ENCODE measurements at places on chromosomes 13 and 19.
A peak's percentile ranks its signal among the peaks of the same experiment; 100 is the strongest.

DNA sequence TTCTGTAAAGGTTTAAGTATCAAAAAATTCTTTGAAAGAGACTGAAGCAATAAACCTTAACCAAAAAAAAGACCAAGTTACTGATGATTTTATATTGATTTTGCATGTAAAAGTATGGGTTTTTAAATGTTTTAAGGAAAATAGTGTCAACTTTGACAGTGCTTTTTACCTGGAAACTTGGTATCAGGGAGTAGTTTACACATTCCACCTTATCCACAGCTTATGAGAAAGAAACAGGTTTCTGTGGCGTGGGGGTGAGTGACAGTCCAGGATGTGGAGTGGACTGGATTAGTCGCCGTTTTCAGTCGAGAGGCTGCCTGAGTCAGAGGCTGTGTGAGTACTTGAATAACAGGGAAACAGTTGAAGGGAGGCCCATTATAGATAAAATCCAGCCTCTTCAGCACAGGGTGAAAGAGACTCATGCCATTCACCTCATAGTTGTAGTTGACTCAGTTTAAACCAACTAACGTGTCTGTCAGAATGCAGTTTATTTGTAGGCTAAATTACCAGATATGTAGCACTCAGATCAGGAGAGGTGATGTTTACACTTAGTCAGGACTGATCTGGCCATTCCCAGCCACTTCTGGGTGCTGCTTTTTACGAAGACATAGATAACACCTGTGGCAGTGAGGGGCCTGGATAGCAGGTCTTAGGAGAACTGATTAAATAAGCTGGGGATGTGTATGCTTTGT, 595 bp upstream of the GPR183 start:
- DNase-seq, result peak; percentile 83

- DNase-seq, result peak; percentile 60
Measured at GRCh38 chr13:23750383-23751121, 138.6 kb downstream of the MIPEP start.

- DNase-seq, result no peak
Measured at GRCh38 chr13:54593504-54593903, 1564.9 kb downstream of the OLFM4 start.

GRCh38 chr13:41025518-41025917, 6.4 kb upstream of the ELF1 start:
- DNase-seq, result no peak

DNA sequence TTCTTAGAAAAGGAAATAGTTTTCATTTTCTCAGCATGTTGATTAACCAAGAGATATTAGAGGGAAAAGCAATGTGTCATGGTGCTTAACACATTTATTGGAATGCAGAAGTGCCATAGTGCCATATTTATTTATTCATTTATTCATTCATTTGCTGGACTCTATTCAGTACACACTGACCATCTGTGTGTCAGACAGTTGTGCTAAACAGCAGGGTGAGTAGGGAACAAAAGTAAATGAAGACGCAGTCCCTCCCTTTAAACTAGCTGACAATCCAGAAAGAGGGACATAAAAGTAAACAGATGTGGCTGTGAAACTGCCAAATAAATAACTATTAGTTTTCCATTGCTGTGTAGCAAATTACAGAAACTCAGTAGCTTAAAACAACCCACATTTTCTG, 323.7 kb downstream of the MTUS2 start:
- DNase-seq, result no peak

GRCh38 chr13:49521224-49521623, 25.5 kb downstream of the PHF11 start:
- no peak for DNase-seq

- peak; percentile 44 for DNase-seq
Measured at GRCh38 chr19:1910177-1910576, 5.0 kb downstream of the ADAT3 start.
